Activated CD4-positive, alpha-beta T cell treated with anti-CD3 and anti-CD28 coated beads for 24 hours (primary cell): ENCODE measurements at places on chromosomes 13 and 19.

- DNase-seq, result no peak
Measured at GRCh38 chr13:113406321-113407102, 42.6 kb upstream of the GRTP1 start.

DNA sequence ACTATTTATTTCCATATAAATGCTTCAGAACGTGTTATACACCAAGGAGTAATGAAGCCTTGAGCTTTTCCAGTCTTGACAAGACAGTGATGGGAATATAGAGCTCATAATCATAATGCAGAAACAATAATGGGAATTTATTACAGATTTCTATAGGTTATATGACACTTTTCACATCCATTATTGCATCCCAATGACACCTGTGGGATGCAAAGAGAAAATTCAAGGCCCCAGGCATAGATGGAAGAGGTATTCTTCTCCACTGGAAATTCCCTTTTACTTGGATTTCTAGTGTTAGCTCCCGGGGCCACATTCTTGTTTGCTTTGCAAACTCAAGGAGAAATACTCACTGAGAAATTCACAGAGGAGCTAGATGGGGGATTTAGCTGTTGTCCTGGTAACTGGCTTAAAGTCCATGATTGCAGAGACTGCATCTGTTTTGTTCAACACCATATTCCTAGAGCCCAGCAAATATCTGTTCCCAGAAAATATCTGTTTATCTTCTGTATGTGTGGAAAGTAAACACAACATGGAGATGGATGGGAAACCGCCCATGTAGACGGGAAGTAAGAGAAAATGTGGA lies 30.6 kb upstream of the TNFSF11 start:
- no peak for DNase-seq

GRCh38 chr19:35451338-35452096 lies 3.5 kb downstream of the FFAR2 start:
- DNase-seq, result no peak

DNA sequence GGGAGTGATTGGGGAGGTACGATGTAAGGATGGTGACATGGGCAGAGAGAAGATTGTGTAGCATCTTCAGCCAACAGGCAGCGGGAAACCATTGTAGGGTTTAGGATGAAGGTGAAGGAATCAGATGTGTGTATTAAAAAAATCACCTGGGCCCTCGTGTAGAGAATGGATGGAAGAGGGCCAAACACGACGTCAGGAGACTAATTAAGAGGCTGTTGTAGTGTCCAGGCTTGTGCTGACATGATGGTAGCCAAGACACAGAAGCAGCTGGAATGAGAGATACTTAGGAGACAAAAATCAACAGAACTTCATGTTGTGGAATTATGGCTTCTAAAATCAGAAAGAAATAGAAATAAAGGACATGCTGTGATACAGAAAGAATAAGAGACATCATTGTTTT lies 41.2 kb upstream of the ARGLU1 start:
- DNase-seq, result no peak

DNA sequence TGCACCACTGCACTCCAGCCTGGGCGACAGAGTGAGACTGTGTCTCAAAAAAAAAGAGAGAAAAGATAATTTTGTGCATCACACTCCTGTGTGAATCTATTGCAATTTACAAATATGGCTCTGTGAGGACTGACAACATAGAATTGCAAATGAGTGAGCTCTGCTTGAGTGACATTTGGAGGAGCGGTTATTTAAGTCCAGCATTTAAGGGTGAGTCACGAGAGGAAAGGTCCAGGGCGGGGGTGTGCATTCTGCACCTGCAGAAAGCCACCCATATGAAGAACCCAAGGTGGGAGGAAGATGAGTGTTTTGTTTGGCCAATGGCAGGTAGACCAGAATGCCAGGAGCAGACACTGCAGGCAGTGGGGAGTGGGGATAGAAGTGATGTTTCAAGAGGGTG lies 58.5 kb downstream of the DGKH start:
- DNase-seq, result no peak

- no peak for DNase-seq
Measured at GRCh38 chr13:66994097-66994496, 236.0 kb downstream of the PCDH9 start.

DNA sequence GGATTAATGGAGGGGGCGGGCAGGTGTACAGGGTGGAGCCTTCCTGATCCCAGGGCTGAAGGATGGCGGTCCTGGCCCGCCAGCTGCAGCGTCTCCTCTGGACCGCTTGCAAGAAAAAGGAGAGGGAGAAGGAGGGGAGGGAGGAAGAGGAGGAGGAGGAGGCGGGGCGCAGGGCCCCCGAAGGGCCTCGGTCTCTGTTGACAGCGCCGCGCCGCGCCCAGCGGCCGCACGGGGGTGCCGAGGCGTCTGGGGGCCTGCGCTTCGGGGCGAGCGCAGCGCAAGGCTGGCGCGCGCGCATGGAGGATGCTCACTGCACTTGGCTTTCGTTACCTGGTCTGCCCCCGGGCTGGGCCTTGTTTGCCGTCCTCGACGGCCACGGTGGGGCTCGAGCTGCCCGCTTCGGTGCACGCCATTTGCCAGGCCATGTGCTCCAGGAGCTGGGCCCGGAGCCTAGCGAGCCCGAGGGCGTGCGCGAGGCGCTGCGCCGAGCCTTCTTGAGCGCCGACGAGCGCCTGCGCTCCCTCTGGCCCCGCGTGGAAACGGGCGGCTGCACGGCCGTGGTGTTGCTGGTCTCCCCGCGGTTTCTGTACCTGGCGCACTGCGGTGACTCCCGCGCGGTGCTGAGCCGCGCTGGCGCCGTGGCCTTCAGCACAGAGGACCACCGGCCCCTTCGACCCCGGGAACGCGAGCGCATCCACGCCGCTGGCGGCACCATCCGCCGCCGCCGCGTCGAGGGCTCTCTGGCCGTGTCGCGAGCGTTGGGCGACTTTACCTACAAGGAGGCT lies at the start of gene PPM1N:
Gene PPM1N, plus strand, starts transcription at position 33 of the 785 bp plus-strand sequence. Its CDS starts 30 bp downstream, at position 63.
- peak; percentile 50 for DNase-seq

DNA sequence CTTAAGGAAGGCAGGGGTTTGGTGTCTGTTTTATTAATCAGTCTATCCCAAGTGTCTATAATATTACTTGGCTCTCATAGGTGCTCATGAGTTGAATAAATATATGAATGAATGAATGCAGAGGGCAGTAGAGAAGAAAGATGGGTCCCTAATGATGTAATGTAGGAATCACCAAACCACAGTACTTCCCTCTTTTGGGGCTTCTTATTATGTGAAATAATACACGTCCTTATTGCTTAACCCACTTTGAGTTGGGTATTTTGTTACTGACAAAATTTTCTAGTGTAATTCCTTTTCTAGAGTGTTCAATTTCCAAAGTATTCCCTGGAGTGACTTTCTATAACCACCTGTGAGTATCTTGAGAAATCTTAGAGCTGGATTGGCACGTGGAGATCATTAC lies 13.2 kb downstream of the KLK5 start:
- no peak for DNase-seq

DNA sequence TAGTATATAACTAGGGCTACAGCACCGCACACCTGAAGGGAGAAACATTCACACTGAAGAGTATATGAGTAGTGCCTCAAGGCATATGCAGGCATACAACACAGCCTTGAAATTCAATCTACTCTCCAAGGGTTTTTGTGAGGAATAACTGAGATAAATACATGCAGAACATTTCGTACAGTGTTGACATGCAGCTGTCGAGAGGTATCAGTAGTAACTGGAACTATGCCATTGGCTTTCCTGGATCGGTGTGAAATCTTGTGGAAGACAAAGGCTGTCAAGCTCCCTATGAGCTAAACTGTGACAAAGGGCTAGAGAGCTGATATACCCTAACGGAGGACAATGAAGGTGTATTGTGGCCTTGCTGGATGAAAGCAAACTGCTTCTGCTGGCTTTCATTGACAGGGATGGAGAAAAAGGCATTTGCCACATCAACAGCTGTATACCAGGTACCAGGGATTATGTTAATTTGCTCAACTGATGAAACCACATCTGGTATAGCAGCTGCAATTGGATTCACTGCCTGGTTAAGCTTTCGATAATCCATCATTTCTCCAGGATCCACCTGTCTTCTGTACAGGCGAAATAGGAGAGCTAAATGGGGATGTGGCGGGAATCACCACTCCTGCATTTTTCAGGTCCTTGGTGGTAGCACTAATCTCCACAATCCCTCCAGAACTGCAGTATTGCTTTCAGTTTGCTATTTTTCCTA lies 16.3 kb downstream of the MTRF1 start:
- DNase-seq, result no peak

- no peak for DNase-seq
Measured at GRCh38 chr19:6725513-6726231, 5.2 kb upstream of the C3 start.
